ENCODE measurements at places on chromosomes 1 and 21. TPM values are rescaled to one million over a fixed set of nuclear protein-coding genes. Genes with fewer than 3 reads are reported as not detected.

- H3K27ac ChIP-seq, result no peak overlapping the region
- H3K36me3 ChIP-seq, result peaks cover 21% of the 10 kb centered on the region
- H3K4me1 ChIP-seq, result no peaks in the 10 kb centered on the region
- no peak for DNase-seq
Measured at GRCh38 chr21:32338209-32338921, 39.7 kb downstream of the MRAP start.

DNA sequence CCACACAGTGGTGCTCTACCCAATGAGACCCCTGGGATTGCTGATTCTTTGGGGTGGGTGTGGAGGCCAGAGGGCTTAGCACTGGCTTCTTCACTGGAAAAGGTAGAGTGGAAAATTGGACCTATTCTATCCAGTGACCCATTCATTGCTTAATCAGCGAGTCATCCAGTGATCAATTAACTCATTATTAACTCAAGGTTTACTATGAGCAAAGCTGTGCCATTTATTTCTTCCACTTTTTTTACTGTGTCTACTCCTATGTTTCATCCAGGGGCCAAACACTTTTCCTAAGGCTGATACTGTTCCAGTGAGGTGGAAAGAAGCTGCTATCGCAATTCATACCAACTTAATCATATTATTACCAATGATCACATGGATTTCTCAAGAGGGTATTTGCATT lies 363.9 kb downstream of the RPS6KC1 start:
- no peaks in the 10 kb centered on the region for H3K27me3 ChIP-seq
- no peak overlapping the region for H3K27ac ChIP-seq
- H3K4me1 ChIP-seq, result no peaks in the 10 kb centered on the region
- no peak overlapping the region for H3K4me3 ChIP-seq

DNA sequence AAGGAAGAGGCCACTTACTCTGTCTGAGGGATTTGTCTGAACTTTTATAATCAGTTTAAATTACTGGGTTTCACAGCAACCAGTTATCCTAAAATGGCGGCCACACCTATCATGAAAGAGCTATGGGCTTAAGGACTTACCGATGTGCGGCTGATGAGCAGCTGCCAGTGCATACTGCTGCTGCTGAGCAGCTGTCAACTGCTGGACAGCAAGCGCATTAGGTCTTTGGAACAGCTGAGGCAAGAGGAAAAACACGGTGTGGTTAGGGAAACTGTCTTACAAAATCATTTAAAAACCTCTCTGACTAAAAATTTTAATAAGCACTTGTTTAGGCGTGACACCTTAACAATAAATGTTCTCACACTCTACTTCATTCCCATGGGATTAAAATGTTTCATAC lies 72.6 kb upstream of the SDC3 start:
- H3K36me3 ChIP-seq, result no peaks in the 10 kb centered on the region
- no peak overlapping the region for H3K4me3 ChIP-seq
- no peak overlapping the region for H3K27ac ChIP-seq
- H3K4me1 ChIP-seq, result no peaks in the 10 kb centered on the region
- H3K27me3 ChIP-seq, result no peaks in the 10 kb centered on the region
- no peak for DNase-seq

DNA sequence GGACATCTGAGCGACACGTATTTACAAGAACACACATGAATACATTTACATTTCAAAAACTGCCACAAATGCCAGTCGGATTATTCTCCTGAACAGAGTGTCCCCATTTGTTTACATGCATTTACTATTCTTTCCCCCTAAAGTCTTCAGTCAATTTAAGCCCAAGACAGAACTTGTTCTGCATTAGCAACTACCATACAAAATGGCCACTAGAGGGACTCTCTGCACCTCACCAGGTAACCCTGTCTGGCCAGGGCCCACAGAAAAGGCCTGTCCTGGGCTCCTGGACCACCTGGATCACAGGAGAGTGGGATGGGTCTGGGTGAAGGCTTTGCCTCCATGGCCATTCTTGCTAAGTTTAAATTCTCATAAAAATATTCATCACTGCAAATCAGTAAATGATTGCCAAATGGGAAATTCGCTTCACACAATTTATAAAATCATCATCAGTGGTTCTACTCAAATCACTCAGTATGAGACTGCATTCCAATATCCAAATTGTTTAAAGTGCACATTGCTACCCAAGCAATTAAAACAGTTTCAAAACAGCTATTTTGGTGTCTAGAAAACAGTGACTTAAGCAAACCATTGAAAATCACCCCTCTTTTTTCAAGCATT lies 12.5 kb upstream of the GUCA2A start:
- no peak overlapping the region for H3K4me3 ChIP-seq
- no peaks in the 10 kb centered on the region for H3K36me3 ChIP-seq
- H3K27ac ChIP-seq, result no peak overlapping the region
- peak; percentile 55 for DNase-seq
- H3K27me3 ChIP-seq, result no peaks in the 10 kb centered on the region
- peaks cover 23% of the 10 kb centered on the region for H3K4me1 ChIP-seq

The RSPO1 gene
- 1.6 TPM for total RNA-seq

The SMPDL3B gene
- 7.7 TPM for total RNA-seq

All from prostate gland (tissue), 2 donors.